Smooth muscle cell of the brain vasculature (primary cell): ENCODE measurements at places on chromosomes 3 and 15.

DNA sequence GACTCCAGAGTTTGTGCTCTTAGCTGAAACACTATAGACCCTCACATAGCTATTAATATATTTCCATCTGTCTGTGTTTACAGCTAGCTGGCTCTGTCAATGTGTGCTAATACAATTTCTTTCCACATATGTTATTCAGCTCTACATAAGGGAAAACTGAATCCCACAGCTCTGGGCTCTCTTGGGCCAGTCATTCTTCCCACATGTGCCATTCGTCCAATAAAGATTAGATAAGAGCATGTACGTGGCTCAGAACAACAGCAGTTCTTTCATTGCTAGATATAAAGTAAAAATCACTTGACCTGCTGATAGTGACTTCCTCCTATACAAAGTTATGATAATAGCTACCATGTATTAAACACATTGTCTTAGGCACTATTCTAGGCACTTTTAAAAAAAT, 2.8 kb upstream of the ILDR1 start:
- no peak for DNase-seq

DNA sequence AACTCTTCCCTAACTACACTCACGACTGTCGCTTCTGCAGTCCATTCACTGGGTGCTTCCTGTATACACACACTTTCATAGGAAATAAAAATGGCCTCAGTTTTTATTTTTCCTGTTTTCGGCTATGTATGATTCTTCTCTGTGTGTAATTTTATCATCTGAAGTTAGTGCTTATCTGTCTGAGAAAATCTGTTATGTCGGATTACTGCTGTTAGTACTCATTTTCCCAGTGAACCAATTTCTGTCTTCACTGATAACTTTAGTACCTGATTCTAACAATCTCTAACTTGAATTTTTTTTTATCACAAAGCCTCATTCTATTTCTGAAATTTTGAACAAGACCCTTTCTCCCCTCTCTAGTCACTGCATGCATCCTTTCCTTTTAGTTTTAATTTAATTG, 20.9 kb downstream of the RAB5A start:
- no peak for DNase-seq

DNA sequence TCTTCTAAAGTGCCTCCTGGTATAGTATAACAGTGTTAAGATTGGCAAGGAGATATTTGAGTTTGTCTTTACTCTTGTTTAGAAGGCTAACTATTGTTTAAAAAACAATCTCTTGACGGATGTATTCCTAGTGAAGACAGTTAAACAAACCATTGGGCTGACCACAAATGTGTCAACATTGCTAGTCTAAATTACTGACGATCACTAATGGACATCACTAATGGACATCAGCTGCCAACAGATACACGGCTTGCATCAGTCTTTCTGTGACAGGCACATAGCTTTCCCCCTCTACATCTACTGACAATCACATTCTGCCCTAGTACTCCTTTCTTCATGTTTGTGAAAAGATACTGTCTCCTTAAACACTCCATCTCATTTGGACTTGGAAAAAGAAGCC, 57.1 kb upstream of the ETV5 start:
- no peak for DNase-seq

DNA sequence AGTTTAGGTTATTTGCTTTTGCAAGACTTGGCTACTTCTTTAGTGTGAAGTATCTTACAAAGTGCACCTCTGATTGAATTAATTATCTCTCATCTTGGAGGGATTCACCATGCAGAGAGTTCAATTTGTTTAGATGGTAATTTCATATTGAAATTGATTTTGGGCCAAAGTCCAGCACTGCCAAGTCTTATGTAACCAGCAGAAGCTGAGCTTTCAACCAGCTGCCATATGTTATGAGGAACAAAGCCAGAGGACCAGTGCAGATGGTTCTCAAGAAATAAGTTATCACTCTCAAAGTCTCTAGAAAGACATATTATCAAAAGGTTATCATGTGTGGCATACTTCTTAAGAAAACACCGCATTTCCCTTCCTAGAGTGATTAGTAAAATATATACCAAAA, 29.0 kb downstream of the ABHD6 start:
- DNase-seq, result no peak

DNA sequence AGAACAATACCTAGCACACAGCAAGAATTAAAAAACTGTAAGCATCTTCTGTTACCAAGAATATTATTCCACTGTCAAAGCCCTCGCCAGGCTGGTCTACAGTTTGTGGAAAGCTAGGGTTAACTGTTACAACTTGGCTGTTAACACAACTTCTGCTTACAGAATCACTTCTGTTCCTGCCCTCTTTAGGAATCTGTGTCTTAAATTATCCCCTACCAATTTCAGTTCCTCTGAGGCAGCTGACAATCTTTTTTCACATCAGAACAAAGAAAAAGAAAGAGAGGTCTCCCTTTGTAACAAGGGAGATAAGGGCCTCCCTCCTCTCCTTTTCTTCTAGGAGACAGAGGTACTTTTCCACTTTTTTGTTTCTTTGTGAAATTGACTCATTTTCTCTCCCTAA, 188.9 kb downstream of the FMN1 start:
- DNase-seq, result no peak

GRCh38 chr3:26657348-26657976, 34.9 kb downstream of the LRRC3B start:
- DNase-seq, result no peak

DNA sequence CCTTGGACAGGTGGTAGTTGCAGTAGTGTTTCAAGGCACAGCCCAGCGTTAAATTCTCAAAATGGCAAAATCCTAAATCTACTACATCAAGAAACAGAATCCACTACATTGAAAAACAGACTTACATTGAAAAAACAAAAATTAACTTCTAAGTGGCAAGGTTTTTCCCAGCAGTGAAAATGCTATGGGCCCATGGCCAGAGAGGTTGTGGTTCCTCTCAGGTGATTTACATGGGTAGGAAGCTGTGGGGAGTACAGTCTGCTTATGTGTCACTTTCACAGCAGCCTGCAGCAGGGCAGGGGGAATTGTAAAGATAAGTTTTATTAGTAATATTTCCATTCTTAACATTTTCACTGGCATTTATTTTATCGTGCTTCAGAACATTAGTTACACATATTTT, 24.9 kb downstream of the TTC14 start:
- DNase-seq, result no peak

GRCh38 chr3:100602506-100603444, 6.6 kb upstream of the ADGRG7 start:
- no peak for DNase-seq

GRCh38 chr3:11593318-11594034, 50.2 kb downstream of the VGLL4 start:
- no peak for DNase-seq

DNA sequence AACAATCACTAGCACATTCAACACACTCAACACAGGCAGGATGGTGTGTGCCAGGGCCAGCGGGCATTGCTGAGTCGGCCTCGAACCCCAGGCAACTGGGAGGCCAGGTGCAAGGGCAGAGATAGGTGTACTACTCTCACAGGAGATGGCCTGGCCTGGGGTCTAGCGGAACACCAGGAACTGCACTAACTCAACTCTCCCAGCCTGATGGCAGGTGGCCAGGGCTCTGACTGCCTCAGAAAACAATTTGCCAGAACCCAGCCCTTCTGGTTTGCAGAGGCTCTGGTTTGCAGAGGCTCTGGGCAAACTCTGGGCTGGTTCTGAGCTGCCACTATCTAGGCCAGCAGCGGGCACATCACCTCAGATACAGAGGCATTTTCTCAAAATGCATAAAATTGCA, 229.2 kb upstream of the CHRNA7 start:
- no peak for DNase-seq

- no peak for DNase-seq
Measured at GRCh38 chr15:55282284-55282833, 7.3 kb downstream of the RAB27A start.

GRCh38 chr15:45588219-45588875, 1.2 kb downstream of the BLOC1S6 start:
- DNase-seq, result no peak

- DNase-seq, result no peak
Measured at GRCh38 chr15:84773716-84774115, 25.3 kb downstream of the ZNF592 start.

GRCh38 chr3:46848271-46849044, 14.8 kb downstream of the MYL3 start:
- no peak for DNase-seq

DNA sequence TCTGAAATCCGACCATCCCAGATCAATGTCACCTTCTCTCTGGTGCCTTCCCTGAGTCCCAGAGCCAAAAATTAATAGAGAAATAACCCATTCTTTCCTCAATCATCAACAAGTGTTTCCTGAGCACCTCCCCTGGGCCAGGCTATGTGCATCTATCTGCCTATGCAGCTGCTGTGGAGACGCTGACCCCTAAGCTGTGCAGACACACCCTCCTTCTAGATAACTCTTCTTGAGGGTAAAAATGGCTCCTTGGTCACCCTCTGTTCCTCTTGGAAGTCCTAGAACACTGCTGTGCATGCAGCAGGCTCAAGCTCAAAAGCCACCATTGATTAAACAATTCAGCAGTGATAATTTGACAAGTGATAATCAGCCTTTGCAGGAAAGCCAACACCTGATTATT, 18.4 kb downstream of the CA12 start:
- DNase-seq, result no peak

- DNase-seq, result no peak
Measured at GRCh38 chr3:112582244-112582874, 20.5 kb downstream of the SLC35A5 start.

GRCh38 chr3:61828184-61828874, 267.0 kb downstream of the PTPRG start:
- no peak for DNase-seq

- DNase-seq, result no peak
Measured at GRCh38 chr3:63095-63765, 133.3 kb upstream of the CHL1 start.

- no peak for DNase-seq
Measured at GRCh38 chr3:112397556-112397955, 64.6 kb downstream of the CD200 start.

GRCh38 chr15:37873336-37873735, 61.1 kb upstream of the TMCO5A start:
- no peak for DNase-seq

DNA sequence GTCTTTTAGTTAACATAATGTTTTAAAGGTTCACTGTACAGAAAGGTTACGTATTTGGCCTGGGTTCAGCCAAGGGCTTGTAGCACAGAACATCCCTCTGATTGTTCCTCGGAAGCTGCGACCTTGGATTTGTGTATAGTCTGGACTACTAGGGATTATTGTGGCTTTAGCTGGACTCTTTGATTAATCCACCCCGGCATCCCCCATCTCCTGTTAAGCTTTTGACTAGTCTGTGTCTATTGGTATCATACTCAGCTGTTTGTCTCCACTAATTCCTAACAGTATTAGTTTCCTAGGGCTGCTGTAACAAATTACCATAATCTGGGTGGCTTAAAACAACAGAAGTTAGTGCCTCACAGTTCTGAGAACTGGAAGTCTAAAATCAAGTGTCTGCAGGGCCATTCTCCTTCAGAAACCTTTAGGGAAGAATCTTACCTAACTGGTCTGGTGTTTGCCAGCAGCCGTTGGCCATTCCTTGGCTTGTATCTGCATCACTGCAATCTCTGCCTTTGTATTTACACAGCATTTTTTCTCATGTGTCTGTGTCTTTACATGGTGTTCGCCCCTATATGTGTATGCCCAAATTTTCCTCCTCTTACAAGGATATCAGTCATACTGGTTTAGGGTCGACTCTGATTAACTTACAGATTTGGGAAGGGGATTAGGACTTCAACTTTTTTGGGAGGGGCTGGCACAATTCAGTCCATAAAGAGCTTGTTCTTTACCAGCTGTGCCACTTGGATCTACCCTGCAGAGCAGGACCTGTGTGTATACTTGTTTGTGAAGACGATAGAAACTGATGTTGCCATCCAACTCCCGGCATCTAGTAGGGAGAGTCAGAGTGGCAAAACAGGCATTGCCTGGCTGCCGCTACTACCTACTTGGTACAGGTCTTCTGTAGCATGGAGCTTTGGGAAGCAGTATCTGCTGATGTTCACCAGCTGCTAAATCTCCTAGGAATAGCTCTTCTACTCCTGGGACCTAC, 117.8 kb downstream of the UBE2E2 start:
- no peak for DNase-seq

- no peak for DNase-seq
Measured at GRCh38 chr15:90620379-90621067, 90.8 kb downstream of the CRTC3 start.

DNA sequence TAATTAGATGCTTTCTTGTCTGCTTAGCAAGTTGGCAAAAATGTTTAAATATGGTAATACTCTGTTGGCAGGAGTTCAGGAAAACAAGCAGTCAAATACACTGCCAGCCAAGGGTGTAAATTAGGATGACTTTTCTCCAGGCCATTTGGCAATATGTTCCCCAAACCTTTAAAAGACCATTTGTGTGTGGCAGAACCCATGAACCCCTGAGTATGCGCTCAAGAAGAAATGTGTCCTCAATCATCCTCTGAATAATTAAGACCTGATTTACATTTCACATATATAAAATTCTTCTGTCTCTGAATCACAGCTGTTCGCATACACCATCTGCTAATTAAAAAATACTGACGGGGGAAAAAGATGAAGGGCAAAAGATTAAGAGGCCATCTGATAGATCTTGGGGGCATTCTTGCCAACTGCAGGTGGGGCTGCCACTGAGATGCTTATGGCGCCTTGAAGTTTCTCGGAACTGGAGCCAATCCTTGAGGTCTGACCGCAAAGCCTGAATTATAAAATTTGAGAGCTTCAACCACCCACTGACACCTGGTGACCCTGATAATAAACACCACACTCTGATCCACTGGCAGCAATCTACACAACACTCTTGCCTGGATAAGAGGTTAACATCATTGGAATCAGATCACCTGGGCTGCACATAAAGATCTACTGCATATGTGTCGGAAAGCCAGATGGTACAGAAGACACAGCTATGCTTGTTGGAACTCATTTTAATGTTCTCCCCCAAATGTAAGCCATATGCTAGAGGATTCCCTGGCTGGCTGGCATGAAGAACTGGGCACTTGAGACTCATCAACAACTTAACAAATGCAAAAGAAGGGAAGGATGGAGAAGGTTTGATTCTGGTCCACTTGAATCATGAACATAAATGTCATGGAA, 190.6 kb downstream of the OSBPL10 start:
- DNase-seq, result no peak

GRCh38 chr3:188052169-188053035, 101.6 kb upstream of the LPP start:
- DNase-seq, result no peak

DNA sequence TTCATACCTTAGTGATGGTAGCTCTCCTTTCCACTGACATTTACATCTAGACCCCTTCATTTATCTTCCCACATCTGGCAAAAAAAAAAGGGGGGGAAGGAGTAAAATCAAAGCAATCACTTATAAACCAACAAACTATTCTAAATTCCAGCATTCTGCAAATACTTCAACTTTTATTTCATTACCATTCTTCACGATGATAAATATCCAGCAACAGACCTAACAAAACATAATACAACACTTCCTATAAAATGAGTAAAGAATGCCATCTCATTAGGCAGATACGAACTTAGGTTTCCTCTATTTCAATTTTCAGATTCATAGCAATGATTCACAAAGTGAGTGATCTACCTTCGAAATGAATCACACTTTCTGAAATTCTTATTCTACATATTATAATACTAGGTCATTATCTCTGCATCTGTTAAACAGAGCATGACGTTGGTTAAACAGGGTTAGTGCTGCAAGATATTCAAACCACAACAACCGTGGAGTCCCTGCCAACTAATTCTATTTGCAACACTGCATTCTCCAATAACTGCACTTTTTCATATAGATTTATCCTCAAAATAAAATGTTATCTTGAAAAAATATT, at the start of gene LRRFIP2:
Gene LRRFIP2 (minus strand): TSS at position 51 of the 595 bp plus-strand sequence. CDS start 25,599 bp downstream, outside the sequence.
- DNase-seq, result no peak

GRCh38 chr15:31360843-31361763, 34.5 kb downstream of the KLF13 start:
- DNase-seq, result no peak
